Liver (tissue), 10 donors: ENCODE measurements at places on chromosomes 6 and 20. TPM values are rescaled to one million over a fixed set of nuclear protein-coding genes. Genes with fewer than 3 reads are reported as not detected.

- no peak overlapping the region for H3K4me3 ChIP-seq
- no peaks in the 10 kb centered on the region for H3K36me3 ChIP-seq
- no peaks in the 10 kb centered on the region for H3K27me3 ChIP-seq
- no peak overlapping the region for H3K27ac ChIP-seq
- no peaks in the 10 kb centered on the region for H3K4me1 ChIP-seq
These were observed 18.7 kb downstream of the UQCC2 start for GRCh38 chr6:33692760-33693158.

GRCh38 chr20:31663524-31663837, 25.8 kb downstream of the COX4I2 start:
- H3K27me3 ChIP-seq: no peaks in the 10 kb centered on the region
- peaks cover 56% of the 10 kb centered on the region for H3K4me1 ChIP-seq
- H3K27ac ChIP-seq: peak overlapping the region; percentile 75

Gene TFAP2C
- total RNA-seq: under 0.01 TPM

Gene PDE7B
- total RNA-seq: 5.2 TPM
